ENCODE measurements at places on chromosomes 1 and 21.

GRCh38 chr1:172668097-172668496, 9.2 kb downstream of the FASLG start:
- DNase-seq = no peak

- DNase-seq = no peak
These were observed 230.1 kb downstream of the ADGRL2 start for GRCh38 chr1:82030830-82031229.

DNA sequence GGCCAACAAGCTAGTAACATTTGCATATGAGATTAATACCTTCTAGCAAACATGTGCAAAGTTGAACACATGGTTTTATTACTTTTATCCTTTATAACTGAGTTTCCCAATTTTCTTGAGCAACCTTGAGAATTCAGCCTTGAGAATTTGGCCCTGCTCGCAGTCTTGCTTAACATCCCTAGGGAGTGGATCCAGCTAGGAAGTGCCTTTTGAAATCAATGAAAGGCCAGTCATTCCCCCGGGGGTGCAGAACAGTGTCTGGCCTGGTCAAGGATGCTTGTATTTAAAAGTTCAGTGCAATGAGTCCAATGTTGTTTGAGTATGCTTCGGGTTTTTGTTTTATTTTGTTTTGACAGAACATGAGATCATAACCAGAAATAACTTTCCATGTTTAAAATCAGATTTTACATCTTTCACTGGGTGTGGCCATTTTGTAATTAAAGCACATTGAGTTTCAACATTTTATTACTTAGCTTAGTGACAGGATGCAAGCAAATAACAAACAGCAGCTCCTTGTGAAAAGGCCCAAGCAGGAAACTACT, 16.7 kb downstream of the PALMD start:
- no peak for DNase-seq

GRCh38 chr1:51853360-51853759, 25.2 kb downstream of the NRDC start:
- no peak for DNase-seq
